Pons (tissue), 1 donor: ENCODE measurements at places on chromosomes 6 and 20.

GRCh38 chr6:30814146-30815040, 69.9 kb upstream of the DDR1 start:
- DNase-seq, result no peak

DNA sequence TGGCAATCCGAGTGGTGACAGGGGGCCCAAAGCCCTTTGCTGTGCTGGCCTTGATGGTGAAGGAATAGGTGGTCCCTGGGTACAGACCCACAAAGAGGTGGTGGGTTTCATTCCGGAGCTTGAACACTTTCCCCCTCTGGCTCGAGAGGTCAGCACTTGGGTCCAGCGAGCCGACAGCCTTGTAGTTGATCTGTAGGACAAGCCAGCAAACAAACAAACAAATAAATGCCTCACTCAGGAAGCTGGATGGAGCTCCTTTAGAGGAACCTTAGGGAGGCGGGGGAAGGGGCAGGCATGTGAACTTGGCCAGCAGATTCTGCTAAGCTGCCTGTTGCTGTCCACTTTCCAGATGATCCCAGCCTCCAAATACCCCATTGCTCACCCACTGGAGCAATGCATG, 733.9 kb upstream of the CHD6 start:
- DNase-seq, result no peak

GRCh38 chr6:52610011-52610410, 33.2 kb upstream of the TRAM2 start:
- no peak for DNase-seq

GRCh38 chr6:157993076-157993475, 11.4 kb downstream of the SYNJ2 start:
- peak; percentile 23 for DNase-seq

DNA sequence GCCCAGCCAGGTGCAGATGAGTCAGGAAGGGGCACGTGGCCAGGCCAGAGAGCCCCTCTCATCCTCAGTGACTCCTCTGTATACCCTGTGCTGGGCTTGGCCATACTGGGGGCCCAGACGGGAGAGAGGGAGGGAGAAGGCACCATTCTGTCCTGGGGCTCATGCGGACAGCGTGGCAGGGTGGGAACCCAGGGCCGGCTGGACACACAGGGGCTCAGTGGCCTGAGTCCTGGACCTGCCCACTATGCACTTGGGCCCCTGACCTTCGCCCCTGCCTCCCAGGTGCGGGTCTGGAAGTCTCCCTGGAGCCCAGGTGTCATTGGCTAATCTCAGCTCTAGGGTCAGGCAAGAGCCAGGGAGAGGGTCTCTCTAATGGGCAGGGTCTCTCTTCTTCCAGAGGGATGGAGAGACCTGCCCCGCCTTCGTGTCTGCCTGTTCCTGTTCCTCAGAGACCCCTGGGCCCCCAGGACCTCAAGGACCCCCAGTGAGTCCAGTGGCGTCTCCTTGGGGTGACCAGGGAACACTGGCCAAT, 27.7 kb downstream of the COL20A1 start:
- DNase-seq, result no peak

- DNase-seq, result no peak
Measured at GRCh38 chr6:100691972-100692371, 189.2 kb downstream of the ASCC3 start.

- DNase-seq, result no peak
Measured at GRCh38 chr20:20065361-20065760, 13.0 kb downstream of the CFAP61 start.

- DNase-seq, result no peak
Measured at GRCh38 chr20:48703511-48704219, 124.1 kb downstream of the PREX1 start.

GRCh38 chr6:142846459-142846831, 98.5 kb downstream of the HIVEP2 start:
- no peak for DNase-seq

DNA sequence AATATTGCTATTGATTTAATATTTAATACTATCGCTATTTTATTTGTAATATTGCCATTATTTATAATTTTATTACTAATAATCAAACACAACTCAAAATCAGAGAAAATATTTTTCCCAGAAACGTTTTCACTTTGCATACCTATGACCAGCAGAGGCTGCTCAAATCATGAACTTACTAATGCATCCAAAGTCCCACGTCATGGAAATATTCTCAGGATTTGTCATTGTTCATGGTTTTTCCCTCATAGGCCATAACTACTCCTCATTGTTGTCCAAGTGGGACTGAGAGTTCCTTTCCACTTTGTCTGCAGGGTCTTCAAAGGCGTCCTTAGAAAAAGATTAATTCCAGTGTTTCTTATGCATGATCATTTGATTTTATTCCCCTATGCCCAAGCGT, 344.8 kb downstream of the THBS2 start:
- no peak for DNase-seq

- no peak for DNase-seq
Measured at GRCh38 chr20:38108986-38109541, 56.0 kb downstream of the TGM2 start.

GRCh38 chr6:56430629-56431600, 183.5 kb upstream of the COL21A1 start:
- no peak for DNase-seq

DNA sequence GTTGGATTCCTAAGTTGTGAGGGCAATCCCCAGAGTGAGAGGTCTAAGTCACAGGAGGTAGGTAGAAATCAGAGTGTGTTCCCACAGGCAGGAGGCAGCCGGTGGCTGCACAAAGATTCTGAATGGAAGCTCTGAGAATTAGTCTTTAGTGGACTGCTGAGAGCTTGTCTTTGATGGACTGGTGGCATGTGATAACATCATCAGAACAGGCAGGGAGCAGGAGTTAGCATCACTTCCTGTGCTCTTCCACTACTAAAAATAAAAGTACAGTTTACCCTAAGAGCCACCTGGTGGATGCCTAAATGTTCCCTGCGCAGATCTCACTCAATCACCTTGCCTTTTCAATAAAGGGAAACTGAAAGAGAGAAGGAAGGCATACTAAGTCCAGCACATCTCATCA, 294.6 kb upstream of the POU3F2 start:
- DNase-seq, result peak; percentile 41

DNA sequence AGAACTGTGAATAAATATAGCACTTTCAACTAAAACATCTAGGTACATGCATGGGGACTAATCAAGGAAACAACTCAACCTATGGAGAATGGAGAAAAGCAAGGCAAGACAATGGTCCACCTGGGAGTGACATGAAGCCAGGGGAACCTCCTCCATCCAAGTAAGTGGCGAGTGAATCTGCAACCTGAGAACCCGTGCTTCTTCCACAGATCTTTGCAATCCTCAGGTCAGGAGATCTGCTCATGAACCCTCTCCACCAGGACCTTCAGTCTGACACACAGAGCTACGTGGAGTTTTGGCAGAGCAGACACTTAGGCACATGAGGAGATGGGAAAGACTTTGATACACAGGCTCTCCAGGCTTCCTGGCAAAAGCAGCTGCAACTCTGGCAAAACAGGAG, 58.8 kb upstream of the KHDRBS2 start:
- no peak for DNase-seq

DNA sequence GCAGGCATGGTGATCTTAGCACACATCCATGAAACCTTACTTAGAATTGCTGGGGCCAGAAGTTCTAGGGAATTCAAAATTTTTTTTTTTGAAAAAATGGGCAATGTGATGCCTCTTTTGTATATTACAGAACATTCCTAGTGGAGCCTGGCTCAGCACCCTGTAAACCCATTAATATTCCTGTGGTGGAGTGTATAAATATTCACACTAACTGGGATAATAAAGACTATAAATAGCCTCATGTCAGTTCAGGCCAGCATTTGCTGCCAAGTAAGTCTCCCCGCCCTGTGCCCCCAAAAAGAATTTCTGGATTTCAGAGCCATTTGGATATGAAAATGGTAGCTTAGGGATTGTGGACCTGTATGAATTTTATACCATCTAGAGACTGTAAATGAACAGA, 14.8 kb downstream of the BANF2 start:
- no peak for DNase-seq

DNA sequence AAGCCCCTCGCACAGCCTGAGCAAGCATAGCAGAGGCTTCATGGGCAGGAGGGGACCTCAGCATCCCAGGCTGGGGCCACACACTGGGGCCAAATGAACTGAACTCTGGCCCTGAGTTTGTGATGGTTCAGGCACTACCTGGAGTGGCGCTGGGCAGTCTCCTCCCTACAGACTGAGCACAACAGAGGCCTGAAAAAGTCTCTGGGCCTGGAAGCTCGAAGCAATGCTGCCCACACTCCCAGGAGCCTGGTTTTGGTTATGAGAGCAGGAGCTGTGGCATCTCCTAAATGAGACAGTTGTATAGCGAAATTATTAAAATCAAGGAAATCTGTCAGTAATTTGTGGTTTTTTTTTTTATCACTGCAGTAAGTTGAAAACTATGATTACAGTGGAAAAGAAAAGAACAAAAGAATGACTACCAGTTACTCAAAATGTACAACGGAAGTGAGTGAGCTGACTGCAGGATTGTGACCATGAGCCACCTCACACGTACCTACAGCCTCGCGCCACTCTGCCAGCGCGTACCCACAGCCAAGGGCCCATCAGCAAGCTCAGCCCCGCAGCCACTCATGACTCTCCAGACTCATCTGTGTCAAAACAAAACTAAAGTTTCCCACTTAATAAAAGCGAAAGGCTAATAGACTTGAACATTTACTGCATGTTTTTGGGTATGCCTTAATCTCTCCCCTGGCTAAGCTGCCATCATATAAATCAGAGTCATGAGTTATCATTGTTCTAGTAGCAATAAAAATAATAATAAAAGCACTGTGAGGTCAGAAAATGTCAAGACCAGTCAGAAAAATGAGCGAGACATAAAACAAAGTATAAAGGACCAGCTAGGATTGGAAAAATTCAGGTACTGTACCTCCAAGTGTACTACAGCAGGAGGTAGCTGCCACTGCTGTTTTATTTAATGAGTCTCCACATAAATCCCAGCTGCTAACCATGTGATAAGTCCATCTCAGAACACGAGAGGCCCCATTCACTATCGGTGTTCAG, 177.0 kb downstream of the FOXC1 start:
- no peak for DNase-seq

DNA sequence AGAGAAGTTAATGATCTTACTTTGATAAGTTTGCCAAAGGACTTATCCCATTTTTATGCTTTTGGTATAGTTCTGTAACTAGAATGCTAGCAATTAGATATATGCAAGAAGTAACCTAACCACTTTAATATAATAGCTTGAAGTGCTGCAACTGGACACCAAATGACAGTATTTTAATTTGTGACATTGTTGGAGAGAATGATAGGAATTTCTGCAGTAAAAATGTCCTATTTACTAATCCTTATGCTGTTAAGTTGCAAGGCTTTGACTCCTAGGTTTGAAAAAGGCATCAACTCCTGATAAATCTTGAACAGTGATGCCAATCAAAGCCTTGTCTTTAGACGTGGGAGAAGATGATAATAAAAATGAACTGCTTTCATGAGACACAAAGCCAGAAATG, 726.0 kb upstream of the GJE1 start:
- no peak for DNase-seq

DNA sequence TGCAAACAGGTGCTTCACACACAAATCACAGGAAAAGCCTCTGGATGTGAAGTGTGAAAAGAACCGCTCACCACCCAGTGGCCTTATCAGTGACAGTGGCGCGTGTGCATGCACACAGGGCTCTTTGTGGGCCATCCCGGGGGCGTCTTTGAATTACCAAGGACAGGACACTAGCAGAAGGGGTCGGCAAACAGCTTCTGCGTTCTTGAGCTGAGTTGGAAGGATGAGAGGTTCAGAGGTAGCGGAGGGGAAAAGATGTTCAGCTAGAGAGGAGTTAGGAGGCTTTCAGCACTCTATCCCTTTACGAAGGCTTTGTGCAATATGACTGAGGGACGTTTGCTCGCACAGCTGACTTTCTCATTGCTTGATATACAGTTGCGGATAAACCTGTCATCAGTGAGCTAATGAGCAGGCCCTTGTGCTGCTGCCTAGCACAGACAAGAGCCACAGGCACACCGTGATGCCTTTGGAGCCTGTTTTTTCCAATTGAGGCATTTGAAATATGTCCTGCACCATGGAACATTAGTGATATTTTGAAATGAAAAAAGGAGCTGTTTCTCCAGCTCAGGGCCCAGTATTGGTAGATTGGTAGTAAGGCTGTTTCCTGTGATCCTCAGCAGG, 83.1 kb downstream of the IYD start:
- DNase-seq, result no peak

GRCh38 chr6:151060766-151061531, 178.8 kb upstream of the AKAP12 start:
- DNase-seq, result no peak

- DNase-seq, result no peak
Measured at GRCh38 chr20:59253779-59254319, 46.6 kb upstream of the EDN3 start.

- DNase-seq, result no peak
Measured at GRCh38 chr20:7180256-7181045, 413.0 kb downstream of the BMP2 start.

DNA sequence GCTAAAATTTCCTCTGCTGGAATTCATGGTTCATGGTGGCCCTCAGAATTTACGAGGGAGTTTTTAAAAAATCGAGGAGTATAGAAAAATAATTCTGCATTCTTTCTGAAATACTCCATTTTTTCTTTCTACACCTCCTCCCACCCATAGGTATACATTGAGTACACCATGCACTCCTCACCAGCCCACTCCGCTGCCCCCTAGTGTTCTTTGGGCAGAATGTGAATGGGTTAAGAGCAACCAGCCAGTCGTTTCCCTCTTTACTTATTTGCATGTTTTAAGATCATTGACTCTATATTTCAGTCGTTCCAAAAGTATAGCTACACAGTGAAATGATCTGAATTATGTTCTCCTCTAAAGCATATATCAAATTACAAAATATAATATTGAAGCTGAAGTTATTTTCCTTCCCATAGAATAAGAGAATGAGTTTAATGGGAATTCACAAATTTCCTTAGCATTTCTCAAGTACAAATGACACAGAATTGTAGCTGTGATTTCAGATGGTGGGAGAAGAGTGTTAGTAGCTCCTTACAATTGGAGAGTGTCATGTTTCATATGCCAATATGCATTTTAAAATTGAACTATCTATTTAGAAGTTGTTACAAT, 977.7 kb upstream of the SLC35B3 start:
- DNase-seq, result peak; percentile 8

DNA sequence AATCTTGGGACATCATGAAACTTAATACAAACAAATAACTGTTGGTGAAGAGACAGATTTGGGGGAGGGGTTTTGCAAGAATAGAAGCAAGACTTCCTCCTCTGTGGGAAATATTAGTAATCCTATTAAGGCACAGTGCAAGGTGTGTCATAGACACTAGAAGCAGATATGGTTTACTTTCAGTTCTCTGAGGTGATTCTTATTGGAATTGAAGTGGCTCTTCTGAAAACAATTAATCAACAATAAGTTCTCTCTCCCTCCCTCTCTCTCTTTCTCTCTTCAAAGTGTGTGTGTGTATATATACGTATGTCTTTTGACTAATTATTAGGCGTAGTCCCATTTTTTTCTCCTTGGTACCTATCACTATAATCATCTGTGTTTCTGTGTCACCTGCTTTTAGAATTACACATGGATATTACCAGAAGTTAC, 99.8 kb downstream of the HIVEP2 start:
- DNase-seq, result no peak

- no peak for DNase-seq
Measured at GRCh38 chr6:3719462-3720308, 31.8 kb downstream of the PXDC1 start.
